Activated naive CD4-positive, alpha-beta T cell (primary cell): ENCODE measurements at places on chromosomes 7 and 10.

DNA sequence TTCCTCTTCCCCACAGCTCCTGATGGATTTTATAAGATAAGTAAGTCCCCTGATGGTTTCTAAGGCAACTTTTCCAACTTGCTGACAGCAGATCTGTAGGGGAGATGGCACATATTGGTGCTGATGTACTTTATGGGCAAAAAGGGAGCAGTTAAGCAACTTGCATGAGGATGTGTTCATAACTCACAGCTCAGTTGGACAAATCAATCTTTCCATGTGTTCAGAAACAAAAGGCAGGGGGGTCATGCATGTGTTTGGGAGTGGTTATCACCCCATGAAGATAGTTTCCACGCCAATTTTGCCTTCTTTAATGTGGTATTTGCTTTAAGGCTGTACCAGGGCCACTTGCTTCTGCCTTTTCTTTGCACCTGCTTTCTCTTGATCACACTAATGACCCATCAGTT, 6.1 kb downstream of the RBM20 start:
- DNase-seq: no peak

GRCh38 chr7:774161-775109, 47.4 kb upstream of the PRKAR1B start:
- DNase-seq: peak; percentile 62

DNA sequence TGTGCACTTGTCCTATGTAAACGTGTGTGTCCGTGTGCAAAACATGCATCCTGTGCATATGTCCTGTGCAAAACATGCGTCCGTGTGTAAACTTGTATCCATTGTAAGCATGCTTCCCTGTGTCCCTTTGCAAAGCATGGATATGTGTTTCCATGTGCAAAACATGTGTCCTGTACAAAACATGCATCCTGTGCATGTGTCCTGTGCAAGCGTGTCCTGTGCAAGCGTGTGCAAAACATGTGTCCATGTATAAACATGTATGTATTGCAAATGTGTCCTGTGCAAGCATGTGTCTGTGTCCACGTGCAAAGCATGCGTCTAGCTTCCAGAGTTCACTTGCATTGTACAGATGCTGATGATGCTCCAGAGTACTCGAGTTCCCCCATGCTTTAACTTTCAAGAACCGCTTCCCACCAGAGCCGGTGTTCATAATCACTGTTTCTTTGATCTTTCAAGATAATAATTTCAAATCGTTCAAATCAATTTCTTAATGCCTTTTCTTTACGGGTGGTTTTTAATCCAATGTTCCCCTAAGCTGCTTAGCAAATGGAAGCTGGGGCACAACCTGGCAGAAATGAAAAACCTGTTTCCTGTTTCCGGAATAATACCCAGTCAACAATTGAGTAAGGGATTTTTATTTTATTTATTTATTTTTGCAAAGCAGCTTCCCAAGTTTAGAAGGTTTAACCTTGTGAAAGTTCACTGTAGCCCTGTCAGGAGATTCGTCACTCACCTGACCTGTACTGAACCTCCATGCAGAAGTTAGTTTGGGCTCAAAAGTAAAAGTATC, 641 bp upstream of the ASB13 start:
- no peak for DNase-seq

- DNase-seq: no peak
Observed at GRCh38 chr7:50838675-50839377, 56.1 kb upstream of the GRB10 start.

GRCh38 chr7:98629001-98629431, 11.9 kb downstream of the NPTX2 start:
- no peak for DNase-seq

DNA sequence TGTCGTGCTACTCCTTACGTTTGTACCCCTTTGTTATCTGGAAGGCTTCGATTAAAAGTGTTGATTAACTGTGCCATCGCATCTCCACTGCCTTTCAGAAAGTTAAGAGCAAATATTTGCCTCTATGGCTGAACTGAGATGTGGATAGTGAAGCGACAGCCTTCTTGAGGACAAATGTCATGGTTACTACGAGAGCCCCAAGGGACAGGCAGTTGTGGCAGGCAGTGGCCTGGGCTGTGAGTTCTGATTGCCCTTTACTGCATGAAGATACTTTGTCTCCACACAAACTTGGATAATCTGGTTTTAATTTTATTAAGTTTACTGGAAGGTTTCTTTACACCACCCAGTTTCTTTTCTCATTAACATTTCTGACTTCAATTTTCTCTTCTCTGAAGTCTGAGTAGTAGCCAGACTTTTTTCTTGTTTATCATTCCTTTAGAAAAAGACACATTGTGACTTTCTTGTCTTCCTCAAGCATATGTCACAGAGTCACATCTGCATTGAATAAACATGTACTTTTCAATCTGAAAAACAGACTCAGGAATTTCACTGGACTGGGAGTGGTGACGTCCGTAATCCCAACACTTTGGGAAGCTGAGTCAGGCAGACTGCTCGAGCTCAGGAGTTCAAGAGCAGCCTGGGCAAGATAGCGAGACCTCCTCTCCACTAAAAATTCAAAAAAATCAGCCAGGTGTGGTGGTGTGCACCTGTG, 1.5 kb downstream of the TAS2R41 start:
- no peak for DNase-seq

DNA sequence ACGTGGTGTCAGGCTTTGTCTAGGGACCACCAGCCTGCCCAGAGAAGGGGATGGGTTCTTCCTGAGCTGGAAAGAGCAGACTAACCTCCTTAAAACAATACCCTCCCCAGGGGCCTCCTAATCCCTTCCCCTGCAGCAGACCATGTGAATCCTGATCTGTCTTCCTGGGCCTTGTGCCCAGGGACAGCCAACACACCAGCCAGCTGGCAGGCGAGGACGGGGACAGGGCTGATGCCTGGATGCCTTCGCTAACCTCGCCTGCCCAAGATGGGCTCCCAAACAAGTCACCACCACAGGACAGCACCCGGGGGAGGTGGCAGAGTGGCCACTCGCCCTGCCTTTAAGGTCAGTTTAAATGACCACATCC, 17.6 kb downstream of the PODXL start:
- no peak for DNase-seq

DNA sequence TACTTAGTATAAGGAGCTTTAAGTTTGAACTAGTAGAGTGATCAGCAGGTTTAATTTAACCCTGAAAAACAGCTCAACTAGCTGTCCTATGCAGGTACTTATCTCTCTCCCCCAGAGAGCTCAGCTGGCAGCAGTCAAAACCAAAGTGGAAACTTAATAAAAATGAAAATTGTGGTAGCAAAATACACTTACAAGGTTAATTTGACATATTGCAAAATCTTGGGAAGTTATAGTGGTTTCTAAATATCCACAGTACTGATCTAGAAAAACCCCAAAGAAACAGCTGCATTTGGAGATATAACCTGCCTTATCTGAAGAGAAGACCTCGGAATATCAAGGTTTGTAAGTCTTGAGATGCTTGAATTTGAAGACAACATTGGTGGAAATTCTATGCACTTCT, 269.2 kb downstream of the RNLS start:
- no peak for DNase-seq

GRCh38 chr10:35794703-35795102, 152.6 kb upstream of the FZD8 start:
- DNase-seq: no peak

- DNase-seq: no peak
Observed at GRCh38 chr10:129495698-129496097, 28.7 kb downstream of the MGMT start.

DNA sequence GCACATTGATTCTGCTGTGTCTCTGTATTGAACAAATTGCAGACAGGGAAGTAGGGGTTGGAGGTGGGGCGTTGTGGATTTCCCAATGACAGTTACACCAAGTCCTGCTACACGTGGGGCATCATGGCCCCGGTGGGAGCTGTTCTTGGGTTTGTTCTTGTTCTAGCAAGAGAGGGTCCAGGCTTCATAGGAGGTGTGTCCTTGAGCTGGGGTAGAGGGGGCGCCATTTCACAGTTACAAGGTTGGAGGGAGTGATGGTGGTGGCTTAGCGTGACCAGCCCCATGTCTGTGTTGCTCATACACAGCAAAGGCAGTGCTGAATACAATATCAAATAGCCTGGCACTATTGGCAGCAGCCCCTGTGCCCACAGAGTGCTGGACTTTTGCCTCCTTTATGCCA, 15.7 kb downstream of the SH2D4B start:
- DNase-seq: no peak

DNA sequence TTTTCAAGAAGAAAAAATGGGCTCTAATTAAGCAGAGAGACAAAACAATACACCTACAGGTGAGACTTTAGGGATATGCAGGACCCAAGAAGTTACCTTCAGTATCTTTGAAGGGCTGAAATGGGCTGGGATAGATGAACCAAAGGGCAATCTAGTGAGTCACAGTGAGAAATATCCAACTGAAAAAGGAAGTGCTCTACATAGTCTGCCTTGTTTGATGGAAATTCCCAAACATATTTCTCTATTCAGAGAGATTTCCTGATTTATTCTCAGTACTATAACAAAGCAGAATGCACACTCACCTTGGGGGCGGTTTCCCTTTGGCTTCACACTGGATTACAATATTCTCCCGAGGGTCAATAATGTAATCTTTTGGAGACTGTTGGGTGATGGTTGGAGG, 104.1 kb upstream of the LAMB4 start:
- DNase-seq: no peak

GRCh38 chr10:132699411-132700155, 86.4 kb downstream of the NKX6-2 start:
- no peak for DNase-seq

DNA sequence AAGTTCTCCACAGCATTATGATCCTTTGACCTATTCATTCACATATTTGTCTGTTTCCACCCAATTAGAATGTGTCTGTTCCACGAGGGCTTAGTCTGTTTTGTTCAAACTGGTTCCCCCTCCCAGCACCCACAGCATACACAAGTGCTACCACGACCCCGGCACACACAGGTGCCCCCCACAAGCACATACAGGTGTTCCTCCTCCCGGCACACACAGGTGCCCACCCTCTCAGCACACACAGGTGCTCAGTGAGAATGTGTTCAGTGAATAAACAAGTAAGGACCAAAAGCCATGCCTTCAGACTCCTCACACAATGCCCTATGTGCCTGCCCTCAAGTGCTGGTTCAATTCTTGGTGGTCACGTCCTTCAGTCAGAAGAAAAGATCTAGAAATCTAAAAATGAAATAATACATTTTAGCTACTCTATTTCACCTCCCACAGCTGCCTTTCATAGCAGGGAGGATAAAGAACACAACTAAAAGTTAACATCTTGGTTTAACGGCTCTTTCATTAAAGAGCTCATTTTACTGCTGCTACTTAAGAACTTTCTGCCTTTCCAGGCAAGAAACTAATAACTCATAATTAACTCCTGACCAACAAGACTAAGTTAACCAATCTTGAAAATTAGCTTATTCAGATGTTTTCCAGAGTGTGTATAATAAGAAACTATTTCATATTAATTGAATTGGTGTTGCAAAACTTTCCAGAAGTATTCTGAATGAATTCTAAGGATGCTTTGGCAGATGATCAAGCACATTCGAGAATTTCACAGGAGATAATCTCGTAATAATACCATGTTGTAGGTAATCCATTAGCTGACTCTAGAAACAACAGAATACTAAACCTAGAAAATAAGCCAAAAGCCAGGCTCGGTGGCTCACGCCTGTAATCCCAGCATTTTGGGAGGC, 2.3 kb downstream of the DNMBP start:
- DNase-seq: no peak

GRCh38 chr10:113960617-113961181, 83.0 kb upstream of the ADRB1 start:
- DNase-seq: no peak

- DNase-seq: no peak
Observed at GRCh38 chr10:28312572-28312971, 9.7 kb upstream of the MPP7 start.

GRCh38 chr10:983401-983800, 4.8 kb upstream of the GTPBP4 start:
- DNase-seq: no peak

GRCh38 chr10:125557801-125558505, 125.0 kb downstream of the TEX36 start:
- no peak for DNase-seq

- DNase-seq: no peak
Observed at GRCh38 chr7:106015381-106016218, 52.5 kb downstream of the CDHR3 start.

DNA sequence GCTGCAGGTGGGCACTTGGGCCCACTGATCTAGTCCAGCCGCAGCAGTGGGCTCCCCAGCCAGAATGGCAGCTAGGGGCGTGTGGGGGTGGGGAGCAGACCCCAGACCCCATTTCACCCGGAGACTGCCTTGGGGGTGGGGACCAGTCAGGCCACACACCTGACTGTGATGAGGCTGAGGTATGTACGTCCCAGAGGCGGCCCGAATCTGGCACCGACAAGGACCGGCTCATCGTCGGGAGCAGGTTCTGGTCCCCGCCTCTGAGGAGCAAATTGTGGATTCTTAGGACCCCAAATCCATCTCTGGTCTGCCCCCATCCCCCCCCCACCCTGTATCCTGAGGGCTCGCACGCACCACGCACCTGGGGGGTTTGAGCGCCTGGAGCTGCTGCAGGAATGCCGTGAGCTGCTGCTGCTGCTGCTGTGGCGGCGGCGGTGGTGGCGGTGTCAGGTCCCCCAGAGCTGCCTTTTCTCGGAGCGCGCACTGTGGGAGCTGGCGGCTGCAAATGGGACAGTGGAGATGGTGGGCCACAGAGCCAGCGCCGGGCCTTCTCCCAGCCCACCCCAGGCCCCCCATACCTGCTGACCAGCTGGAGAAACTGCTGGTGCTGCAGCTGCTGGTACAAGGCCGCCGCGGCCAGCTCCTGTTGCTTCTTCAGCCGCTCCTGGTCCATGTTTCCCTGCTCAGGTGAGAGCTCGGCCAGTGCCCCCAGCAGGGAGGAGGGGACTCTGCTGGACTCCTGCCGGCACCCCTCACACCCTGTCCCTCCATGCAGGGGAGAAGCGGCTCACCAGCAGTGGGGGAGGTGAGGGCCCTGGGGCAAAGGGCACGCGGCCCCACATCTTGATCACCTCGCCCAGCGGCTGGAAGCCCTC, 10.2 kb downstream of the GIGYF1 start:
- no peak for DNase-seq

DNA sequence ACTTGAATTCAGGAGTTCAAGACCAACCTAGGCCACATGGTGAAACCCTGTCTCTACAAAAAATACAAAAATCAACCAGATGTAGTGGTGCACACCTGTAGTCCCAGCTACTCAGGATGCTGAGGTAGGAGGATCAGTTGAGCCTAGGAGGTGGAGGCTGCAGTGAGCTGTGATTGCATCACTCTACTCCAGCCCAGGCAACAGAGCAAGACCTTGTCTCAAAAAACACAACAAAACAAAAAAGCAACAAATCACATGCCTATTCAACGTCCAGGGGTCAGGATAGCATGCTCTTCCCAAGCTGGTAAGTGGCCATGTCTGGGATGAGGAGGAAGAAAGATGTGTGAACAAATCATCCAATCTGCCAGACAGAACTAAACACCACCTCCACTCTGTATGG, 6.2 kb upstream of the RADIL start:
- DNase-seq: no peak

GRCh38 chr10:78354101-78354500, 320.4 kb downstream of the RPS24 start:
- DNase-seq: no peak
